Activated CD4-positive, alpha-beta T cell treated with anti-CD3 and anti-CD28 coated beads, Interleukin-10, Interleukin-2, amounts not matched to agents 100 ng/mL and 50 ng/mL, durations not matched to agents 16 hours and 8 hours (primary cell): ENCODE measurements at places on chromosomes 3 and 15.
A peak's percentile ranks its signal among the peaks of the same experiment; 100 is the strongest.

- DNase-seq: no peak
Observed at GRCh38 chr15:58179206-58179605, 41.0 kb downstream of the AQP9 start.

- no peak for DNase-seq
Observed at GRCh38 chr3:165919284-165919683, 82.1 kb upstream of the BCHE start.

DNA sequence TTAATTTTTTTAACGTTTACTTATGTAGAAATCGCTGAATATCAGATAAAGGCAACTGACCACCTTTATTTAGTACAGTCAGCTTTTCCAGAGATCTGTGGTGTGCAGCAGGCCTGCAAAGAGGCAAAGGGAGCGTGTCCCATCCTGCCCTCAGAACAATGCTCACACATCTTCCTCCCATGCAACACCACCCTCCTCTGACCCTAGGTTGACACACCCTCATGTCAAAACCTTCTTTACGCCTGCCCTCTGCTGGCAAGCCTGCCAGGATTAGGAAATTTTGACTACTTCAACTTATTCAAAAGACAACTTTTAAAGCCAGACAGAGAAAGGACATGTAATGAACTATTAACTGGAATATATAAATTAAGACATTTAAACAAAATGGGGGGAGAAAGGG is 513.7 kb downstream of the FOXP1 start:
- DNase-seq: peak; percentile 80

GRCh38 chr15:89805241-89806209 is 9.1 kb downstream of the ANPEP start:
- no peak for DNase-seq

GRCh38 chr15:40513609-40514008 is 42.8 kb downstream of the CHST14 start:
- DNase-seq: no peak

DNA sequence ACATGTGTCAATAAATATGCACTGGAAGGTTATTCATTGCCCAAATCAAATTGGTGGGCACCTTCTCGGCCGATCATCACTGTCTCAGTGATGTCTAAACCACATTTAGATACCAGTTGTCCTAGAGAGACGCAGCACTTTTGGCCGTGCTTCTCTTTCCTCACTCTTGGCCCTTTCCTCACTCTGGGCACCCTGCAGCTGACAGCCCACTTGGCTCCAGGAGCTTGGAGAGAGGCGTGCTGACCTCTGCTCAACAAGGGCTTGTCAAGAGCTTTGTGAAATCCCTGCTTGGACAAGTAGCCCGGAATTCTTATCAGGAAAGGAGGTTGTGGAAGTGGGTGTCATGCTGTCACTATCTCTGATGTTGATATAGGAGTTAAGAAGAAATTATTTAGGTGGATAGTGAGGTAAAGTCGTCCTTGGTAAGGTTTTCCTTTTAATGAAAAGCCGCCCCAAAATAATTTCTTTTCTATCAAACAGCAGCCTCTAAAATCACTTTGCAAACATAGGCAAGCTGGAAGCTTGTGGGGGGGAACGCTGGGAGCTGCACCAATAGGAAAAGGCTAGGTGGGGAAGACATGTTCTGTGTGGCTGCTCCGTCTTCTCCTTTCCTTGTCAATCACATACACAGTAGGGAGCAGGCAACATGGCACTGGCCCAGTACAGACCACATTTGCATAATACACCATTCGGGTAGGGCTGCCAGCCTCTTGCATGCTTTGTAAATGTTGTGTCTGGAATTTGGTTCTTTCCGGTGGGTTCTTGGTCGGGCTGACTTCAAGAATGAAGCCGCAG is 126.8 kb upstream of the UBE3A start:
- no peak for DNase-seq

GRCh38 chr3:30544812-30545211 is 61.6 kb upstream of the TGFBR2 start:
- DNase-seq: no peak

DNA sequence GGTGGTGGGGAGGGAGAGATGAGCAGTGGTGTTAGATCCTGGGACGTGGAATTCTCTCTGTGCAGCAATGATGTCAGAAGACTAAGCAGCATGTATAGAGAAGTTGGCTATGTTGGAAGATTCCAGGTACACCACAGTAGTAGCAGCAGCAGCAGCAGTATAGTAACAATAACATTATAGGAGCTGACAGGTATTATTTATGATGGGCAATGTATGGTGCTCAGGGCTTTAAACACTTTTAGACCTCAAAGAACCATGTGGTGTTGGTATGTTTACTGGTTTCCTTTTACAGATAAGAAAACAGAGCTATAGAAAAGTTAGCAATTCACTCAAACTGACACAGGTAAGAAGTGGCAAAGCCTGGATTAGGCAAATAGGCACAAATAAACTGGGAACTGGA is 103.9 kb downstream of the CCNL1 start:
- no peak for DNase-seq

- no peak for DNase-seq
Observed at GRCh38 chr3:124999897-125000435, 55.8 kb downstream of the HEG1 start.

- peak; percentile 73 for DNase-seq
Observed at GRCh38 chr15:90095521-90095959, 6.7 kb downstream of the IDH2 start.

DNA sequence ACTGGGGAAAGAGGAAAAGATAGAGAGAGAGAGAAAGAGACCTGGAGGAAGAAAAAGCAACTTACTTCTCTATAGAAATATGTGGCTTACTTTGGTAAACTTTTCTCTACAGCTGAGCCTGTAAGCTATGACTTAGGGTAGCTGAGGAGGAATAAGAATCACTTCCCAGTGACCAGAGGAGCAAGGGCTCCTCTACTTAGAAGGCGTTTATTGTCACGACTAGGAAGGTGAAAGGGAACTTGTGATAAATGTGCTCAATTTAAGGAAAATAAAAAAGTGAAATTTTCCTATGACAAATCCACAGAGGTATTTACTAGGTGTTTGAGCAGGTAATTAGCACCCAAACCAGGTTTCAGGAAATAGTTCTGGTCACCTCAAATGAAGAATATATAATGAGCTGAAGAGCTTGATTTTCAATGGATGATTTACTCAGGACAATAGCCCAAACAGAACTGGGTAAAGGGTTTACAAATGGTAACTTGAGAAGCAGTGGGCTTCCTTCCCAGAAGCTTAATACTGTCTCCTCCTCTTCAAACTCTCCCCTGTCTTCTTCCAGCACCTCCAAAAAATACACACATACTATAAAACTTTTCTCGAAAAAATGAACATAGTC is 46.1 kb downstream of the SOX2 start:
- no peak for DNase-seq

DNA sequence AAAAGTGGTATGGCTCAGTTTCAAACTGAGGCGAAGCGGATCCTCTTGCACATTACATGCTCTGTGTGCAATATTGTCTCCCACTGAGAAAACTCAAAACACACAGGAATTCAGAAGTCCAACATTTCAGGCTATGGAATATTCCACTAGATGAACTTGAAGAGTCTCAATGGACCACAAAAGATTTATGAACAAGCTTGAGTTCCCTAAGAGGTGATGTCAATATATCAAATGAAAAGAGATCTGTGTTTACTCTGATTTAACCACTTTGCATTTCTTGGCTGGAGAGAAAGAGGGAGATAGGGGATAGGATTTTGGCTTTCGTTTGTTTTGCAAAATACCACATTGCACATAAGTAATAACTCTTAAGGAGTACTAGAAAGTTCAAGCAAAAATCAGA is 20.3 kb downstream of the PDZRN3 start:
- DNase-seq: no peak

DNA sequence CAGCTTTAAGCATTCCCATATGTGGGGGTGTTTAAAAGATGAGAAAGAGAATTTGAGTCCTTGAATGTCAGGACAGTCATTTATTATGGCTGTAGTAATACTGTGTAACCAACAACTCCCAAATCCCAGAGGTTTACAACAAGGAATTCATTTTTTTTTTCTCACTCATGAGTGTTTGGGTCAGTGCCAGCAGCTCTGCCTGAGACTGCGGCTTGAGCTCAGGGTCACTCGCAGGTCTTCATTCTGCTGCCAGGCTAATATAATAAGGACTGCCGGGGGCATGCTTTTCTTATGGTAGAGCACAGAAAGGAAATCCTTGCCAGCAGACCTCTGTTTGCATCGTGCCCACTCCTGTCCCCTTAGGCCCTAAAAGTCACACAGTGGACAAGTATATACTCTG is 277.9 kb upstream of the LMCD1 start:
- no peak for DNase-seq

GRCh38 chr15:101497484-101498034 is 8.1 kb upstream of the PCSK6 start:
- no peak for DNase-seq

DNA sequence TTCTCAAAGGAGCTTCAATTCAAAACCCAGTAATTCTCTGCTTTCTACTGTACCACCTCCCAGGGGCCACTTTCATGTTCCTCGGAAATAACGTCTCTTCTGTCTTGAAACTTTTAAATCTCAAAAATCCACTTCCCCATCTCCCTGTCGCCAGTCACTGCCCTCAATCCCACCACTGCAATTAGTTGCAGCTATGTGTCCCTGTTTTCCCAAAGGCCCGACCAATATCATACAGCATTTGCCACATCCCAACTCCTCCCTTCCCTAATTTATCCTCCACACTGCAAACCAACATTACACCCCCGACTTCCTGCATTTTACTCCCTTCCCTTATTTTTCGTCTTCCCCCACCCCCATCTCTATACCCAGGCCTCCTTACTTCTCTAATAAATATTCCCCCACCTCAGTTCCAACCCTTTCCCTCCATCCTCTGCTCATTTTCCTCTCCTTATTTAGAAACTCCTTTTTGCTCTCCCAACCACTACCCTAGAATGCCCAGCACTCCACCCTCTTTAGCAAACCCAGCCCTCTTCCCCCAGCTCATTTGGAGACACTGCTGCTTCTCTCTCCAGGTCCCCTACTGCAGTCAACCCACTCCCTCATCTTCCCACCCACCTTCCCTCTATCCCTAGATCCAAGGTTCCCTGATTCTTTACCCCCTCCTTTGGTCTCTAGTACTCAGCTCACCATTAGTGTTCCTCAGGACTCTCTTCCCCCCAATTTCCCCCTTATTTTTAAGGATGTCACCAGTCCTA is 1.1 kb downstream of the NPTN start:
- no peak for DNase-seq

DNA sequence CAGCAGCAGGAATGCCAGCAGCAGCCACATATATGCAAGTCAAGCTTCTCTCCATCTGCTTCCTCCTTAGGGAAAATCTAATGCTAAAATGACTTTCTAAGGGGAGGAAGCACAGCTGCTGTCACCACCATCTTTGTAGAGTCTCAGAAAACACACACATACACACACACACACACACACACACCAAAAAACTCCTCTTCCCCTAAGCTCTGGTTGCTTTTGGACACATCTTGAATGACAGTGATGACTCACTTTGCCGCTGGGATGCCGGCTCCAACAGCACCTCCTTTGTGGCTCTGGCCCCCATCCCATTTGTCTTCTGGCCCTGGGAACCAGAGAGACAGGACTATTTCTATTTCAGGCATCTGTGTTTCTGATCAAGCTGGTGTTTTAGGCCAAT is 124.8 kb upstream of the GOLIM4 start:
- no peak for DNase-seq

DNA sequence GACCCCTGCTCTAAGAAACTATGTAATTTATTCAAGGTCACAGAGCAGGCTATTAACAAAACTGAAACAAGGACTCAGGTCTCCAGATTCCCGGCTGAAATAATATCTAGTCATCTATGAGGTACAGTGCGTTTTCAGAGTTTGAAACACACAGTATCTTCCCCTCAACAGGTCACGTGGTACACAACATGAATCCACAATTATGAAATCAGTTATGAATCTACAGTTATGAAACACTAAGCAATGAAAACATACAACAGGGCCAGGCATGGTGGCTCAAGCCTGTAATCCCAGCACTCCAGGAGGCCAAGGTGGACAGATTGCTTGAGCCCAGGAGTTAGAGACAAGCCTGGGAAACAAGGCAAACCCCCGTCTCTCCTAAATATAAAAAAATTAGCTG is 72.7 kb downstream of the FSIP1 start:
- DNase-seq: no peak

DNA sequence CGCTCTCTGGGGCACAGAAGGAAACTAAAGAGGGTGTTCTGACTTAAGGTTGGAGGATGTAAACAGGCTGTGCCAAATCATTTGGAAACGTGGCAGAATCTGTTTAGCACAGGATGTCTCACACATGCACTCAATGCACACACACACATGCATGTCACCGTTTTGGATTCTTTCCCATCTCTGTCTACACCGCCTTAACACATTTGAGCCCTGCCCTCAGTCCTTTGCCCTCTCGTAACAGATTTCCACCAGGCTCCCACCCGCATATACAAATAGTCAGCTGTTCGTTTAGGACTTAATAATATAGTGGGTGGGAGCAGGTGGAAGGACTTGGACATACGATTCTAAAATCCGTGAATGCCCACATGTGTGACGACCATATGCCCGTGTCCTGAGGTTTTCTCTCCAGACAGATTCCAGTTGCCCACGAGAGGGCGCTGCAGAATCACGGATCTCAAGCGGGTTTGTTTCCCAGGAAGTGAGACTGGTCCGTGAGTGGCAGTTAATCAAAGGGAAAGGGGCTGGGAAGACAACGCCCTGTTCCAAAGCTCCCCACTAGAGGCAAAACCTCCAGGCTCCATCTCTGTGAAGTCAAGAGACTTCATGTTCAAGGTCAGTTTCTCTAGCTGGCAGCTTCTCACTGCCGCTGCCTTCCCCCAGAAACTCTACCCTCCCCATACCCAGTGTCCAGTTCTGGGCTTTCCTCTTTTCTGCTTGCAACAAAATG is 44.5 kb downstream of the NOX5 start:
- DNase-seq: peak; percentile 77

GRCh38 chr15:27426805-27427204 is 455.8 kb downstream of the GABRG3 start:
- no peak for DNase-seq

- DNase-seq: no peak
Observed at GRCh38 chr15:29812384-29812694, 9.9 kb downstream of the TJP1 start.

- DNase-seq: no peak
Observed at GRCh38 chr15:36584511-36584910, 5.1 kb downstream of the CDIN1 start.

DNA sequence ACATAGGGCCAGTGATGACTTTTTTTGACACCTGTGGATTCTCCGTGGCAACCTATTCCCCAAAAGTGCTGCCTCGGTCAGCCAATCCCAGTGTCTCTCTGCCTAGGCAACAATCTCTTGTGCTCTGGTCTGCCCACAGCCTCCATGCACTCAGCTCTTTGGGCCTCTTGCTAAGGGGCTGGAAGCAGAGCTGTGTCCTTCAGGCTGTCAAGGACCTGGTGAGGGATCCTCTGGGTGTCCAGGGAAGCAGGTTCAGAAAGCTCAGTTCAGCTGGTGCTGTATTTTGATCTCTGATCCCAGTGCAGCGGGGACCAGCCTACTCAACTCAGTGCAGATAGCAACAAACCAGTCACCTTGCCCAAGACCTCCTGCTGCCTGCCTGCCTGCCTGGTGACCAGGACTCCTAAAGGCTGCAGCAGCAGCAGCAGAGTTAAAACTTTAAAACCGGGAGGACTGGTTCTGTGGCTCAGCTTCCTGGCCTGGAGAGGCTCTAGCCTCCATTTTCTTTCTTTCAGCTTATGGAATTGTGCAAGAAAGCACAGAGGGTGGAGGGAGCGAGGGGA is 6.2 kb downstream of the PAK6 start:
- no peak for DNase-seq

- no peak for DNase-seq
Observed at GRCh38 chr15:34665498-34666116, 82.2 kb upstream of the GOLGA8B start.
